ENCODE measurements at places on chromosomes 3 and 15. TPM values are rescaled to one million over a fixed set of nuclear protein-coding genes. Genes with fewer than 3 reads are reported as not detected.

The TEX55 gene
- not detected for total RNA-seq

The GOLGA6A gene
- total RNA-seq: not detected

The DUOXA1 gene
- 1.8 TPM for total RNA-seq

The ZSCAN29 gene
- total RNA-seq: 12.0 TPM

The XCR1 gene
- total RNA-seq: not detected

The MTHFS gene
- 29.6 TPM for total RNA-seq

The RFC4 gene
- 8.7 TPM for total RNA-seq

The GHSR gene
- not detected for total RNA-seq

The DUOXA2 gene
- total RNA-seq: not detected

The LRRC31 gene
- total RNA-seq: not detected

The MASP1 gene
- 3.8 TPM for total RNA-seq

The LAMB2 gene
- 334 TPM for total RNA-seq

The CLDN18 gene
- total RNA-seq: not detected

The SERINC4 gene
- not detected for total RNA-seq

The WNT5A gene
- 11.4 TPM for total RNA-seq

The TRPM1 gene
- total RNA-seq: not detected

The TMC3 gene
- not detected for total RNA-seq

The SUCLG2 gene
- total RNA-seq: 37.5 TPM

The RHCG gene
- total RNA-seq: 15.5 TPM

The MAGEF1 gene
- total RNA-seq: 14.7 TPM

The CRYBG3 gene
- 43.1 TPM for total RNA-seq

The ALDH1L1 gene
- 125 TPM for total RNA-seq

The CGNL1 gene
- total RNA-seq: 13.7 TPM

The SCAANT1 gene
- not detected for total RNA-seq

The GUCA1C gene
- total RNA-seq: not detected

The CPLX3 gene
- not detected for total RNA-seq

The B3GALNT1 gene
- 6.3 TPM for total RNA-seq

The MESP2 gene
- not detected for total RNA-seq

The SST gene
- not detected for total RNA-seq

The SLC22A14 gene
- total RNA-seq: not detected

The GXYLT2 gene
- 12.8 TPM for total RNA-seq

The ILDR1 gene
- not detected for total RNA-seq

The LRRN1 gene
- 1.8 TPM for total RNA-seq

The ROPN1B gene
- not detected for total RNA-seq

The CHRNA7 gene
- total RNA-seq: 0.88 TPM

The HGD gene
- total RNA-seq: not detected

The PTH1R gene
- 32.3 TPM for total RNA-seq

The LMAN1L gene
- not detected for total RNA-seq
